ENCODE measurements at places on chromosomes 1 and 21.
A peak's percentile ranks its signal among the peaks of the same experiment; 100 is the strongest.

DNA sequence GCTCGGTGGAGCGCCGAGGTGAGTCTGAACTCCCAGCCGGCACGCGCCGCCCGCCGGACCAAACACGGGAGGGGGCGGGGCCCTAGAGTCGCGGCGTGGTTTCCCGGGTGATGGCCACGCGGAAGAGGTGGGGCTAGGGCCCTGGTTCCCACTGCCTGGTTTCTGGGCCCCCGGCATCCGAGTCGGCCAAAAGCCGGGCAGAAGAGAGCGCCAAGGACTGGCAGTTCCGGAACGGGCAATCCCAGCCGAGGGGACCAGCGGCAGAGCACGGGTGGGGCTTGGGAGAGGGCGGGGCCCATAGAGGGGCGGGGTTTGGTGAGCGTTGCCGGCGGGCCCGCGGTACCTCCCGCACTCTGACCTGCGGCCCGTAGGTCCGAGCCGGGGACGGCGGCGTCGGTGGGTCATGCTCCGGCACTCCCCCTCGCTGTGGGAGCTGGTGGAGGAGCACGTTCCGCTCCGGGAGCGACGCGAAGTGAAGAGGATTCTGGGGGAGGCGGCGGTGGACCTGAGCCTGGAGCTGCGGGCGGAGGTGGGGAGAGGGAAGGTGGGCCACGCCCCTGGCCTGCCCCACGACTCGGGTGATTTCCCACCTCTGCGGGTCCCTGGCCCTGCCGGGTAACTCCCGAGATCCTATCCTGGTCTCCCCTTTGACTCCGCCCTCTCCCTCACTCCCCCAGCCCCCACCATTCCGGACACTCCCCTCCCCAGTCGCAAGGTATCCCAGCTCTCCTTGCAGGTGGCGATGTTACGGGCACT lies at the start of gene CCDC24:
TSS of gene CCDC24 (plus strand) at position 124 of the 756 bp plus-strand sequence. CDS start at position 404, 280 bp downstream.
- DNase-seq: peak; percentile 62

DNA sequence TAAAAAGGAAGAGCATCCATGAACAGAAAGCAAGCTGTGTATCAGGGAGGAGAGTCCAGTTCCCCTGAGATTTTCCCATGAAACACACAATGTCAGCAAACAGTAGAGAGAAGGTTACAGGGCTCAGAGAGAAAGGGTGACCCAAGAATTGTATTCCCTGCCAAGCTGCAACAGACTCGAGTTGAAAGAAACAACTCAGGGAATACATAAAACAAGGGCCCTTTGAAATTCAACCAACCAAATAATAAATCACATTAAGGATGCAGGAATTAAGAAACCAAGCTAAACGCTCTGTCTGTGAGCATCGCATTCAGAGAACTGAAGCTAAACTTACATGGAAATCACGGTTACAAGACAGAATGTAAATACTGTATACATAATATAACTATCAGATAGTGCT lies 20.2 kb downstream of the S100A16 start:
- no peak for DNase-seq

GRCh38 chr1:172950528-172950927 lies 100.2 kb downstream of the TNFSF18 start:
- DNase-seq: no peak

- no peak for DNase-seq
These were observed 11.9 kb downstream of the NIPAL3 start for GRCh38 chr1:24427545-24427862.

GRCh38 chr1:2976180-2976562 lies 45.1 kb upstream of the ACTRT2 start:
- DNase-seq: no peak

GRCh38 chr1:162218546-162218945 lies 149.1 kb downstream of the NOS1AP start:
- DNase-seq: no peak

- no peak for DNase-seq
These were observed 160.1 kb downstream of the FASLG start for GRCh38 chr1:172818841-172819527.

DNA sequence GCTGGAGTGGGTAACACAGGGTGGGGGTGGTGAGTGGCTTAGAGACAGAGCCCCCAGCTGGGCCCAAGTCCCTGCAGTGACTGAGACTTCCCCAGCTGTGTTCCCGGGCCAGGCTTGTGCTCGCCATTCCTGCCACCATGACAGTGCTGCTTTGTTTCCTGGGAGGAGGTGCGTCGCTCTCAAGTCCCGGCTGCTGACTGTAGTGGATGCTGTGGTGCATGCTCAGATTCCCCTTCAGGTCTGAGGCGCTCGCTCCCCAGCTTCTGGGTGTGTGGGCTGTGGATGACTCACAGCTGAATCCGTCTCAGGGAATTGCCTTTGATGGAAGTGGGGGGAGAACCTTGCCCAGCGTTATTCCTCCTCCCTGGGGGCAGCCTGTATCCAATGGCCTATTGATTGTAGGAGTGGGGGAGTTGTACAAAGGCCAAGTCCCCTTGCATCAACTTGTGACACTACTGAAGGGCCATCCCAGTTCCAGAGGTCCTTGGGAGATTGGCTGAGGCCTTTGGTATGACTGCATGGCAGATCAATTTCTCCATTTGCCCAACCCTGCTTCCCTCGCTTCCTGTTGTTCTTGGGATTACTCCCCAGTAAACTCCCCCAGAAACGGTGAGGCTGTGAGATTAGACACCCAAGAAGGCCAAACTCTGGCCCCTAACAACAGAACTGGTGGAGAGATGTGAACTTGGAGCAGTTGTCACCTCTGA lies 17.8 kb upstream of the POU3F1 start:
- no peak for DNase-seq

- no peak for DNase-seq
These were observed 7.3 kb downstream of the SYTL1 start for GRCh38 chr1:27348861-27349783.

DNA sequence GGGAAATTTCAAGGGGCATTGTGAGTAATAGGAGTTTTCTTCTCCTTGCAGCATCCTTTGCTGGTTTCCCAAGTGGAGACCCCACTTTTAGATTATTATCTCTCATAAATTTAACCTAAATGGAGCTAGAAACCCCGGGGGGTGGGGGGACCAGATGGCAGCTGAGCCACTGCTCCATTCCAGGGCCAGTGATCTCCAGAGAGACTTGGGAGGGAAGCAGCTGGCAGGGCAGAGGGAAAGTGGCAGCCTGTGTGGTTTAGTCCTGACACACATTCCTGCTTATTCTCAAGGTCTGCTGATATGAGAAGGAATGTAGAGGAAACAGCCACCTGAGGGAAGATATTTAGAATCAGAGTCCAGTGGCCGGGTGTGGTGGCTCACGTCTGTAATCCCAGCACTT lies 16.3 kb downstream of the PCP4L1 start:
- no peak for DNase-seq

DNA sequence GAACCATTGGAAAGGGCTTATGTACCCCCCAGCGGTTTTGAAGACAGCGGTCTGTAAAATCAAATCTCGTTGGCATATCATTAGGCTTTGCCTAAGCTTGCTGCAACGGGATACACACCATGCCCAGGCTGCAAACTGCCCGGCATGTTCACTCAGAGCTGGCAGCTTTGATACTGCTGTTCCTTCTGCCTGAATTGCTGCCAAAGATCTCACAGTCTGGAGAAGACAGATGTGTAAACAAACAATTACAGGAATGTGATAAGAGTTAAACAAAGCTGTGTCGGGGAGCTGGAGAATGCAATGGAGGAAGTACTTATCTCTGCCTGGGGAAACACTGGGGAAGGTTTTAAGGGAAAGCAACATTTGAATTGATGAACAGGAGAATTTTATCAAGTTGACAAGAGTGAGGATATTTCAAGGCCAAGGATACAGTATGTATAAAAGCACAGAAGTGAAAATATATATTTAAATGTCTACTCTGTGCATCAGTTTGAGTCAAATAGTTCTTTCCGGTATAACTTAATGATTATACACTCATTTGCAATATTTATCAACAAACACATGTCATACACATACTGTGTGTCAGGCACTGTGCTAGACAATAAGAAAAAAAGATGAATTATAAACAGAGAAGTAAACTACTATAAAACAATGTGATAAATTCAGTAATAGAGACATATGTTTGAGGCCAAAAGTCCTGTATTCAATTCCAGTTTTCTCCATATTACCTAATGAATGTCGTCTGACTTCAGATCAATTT lies 29.9 kb downstream of the CHML start:
- DNase-seq: no peak

GRCh38 chr21:33031152-33031911 lies 5.6 kb downstream of the OLIG2 start:
- DNase-seq: no peak

DNA sequence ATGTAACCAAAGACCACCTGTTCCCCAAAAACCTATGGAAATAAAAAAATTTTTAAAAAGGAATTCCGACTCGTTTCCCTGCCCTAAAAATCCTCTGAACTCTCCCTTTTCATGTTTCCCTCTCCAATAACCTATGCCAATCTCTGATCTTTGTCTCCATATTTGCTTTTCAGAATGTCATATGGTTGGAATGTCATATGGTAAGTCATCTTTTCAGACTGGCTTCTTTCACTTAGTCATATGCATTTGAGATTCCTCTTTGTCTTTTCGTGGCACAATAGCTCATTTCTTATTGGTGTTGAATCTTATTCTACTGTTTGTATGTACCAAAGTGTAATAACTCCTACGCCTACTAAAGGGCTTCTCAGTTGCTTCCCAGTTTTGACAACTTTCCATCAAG lies 117.5 kb downstream of the BACH1 start:
- DNase-seq: no peak

GRCh38 chr1:91798241-91798648 lies 87.7 kb downstream of the TGFBR3 start:
- DNase-seq: no peak

Data from activated CD8-positive, alpha-beta memory T cell treated with anti-CD3 and anti-CD28 coated beads for 1 hour (primary cell).